IPS-NIHi11 (cell line): ENCODE measurements at places on chromosomes 4 and X.
A peak's percentile ranks its signal among the peaks of the same experiment; 100 is the strongest.

DNA sequence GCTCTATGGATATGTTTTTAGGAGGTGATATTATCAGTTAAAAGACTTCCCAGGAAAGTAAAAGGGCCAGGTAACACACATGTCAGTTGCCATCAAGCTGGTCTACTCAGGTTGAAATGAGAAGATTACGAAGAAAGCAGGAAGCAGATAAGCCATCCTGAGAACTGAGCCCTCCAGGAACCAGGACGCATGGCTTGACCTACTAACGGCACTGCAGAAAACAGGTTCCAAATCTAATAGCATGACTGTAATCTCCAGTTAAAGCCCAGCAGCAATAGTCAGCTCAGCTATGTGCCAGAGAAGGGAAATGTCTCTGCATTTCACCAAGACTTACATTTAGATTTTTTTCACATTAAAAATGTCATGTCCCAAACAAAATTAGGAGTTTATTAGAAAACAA lies 77.9 kb downstream of the APBB2 start:
- no peak for DNase-seq

DNA sequence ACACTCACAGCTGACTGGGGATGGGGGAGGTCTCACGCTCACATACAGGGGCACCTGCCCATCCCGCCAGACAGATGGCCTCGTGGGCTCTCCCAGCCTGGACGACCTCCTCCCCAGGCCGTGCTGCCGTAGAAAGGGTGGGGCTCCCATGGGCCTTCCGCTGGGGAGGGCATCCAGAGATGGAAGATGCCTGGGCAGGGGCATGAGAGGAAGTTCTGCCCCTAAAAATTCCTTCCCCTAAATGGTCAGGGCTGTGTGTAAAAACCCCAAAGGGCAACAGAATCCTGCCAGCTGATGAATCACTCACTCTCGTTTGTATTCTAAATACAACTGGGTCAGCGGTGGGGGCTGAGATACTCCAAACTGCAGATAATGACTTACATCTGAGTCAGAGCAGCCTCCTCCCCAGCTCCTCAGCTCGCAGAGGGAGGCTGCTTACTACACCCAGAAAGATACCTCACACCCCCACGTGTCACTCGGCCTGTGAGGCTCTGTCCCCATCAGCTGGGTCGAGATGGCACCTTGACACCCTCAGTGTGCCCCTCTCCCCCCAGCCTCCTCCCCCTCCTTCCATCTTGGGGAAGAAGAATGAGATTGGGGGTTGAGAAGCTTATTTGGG lies 10.1 kb downstream of the WDR1 start:
- DNase-seq, result no peak

GRCh38 chr4:138062929-138063328 lies 179.2 kb downstream of the SLC7A11 start:
- peak; percentile 51 for DNase-seq

DNA sequence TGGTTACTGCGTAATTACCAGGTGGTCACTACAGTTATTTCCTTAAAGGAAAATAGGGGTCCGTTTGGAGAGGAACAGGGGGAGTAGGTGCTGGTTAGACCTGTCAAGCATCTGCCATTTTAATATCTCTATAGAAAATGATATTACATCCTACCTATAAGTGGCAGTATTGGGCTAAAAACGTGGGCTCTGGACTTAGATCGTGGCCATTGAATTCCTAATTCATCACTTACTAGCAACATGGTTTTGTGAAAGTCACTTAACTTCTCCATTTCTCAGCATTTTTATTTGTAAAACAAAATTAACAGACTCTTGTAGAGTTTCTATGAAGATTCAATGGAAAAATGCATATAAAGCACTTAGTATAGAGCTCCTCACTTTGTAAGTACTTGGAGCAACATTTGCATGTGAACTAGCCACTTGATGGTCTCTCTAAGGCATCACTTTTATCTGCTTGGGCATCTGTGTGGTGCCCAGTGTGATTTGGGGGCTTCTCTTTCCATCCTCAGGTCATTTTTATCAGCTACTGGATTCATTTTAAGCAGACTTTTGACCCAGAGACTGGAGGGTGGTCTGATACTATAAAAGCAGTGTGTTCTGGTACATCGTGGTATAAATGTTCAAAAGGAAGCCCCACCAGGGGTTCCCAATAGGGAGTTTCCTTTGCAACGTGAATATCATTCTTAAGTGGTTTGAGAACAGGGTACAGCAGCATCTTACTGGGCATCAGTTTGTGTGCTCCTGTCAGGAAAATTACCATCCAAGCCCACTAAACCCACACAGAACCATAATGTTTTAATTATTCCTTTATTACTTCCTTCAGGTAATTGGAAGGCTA lies 42.7 kb upstream of the RASSF6 start:
- DNase-seq, result peak; percentile 31

- DNase-seq, result no peak
Measured at GRCh38 chrX:48590203-48591103, 6.8 kb upstream of the WDR13 start.

GRCh38 chr4:52202931-52203330 lies 151.8 kb downstream of the SPATA18 start:
- DNase-seq, result no peak

DNA sequence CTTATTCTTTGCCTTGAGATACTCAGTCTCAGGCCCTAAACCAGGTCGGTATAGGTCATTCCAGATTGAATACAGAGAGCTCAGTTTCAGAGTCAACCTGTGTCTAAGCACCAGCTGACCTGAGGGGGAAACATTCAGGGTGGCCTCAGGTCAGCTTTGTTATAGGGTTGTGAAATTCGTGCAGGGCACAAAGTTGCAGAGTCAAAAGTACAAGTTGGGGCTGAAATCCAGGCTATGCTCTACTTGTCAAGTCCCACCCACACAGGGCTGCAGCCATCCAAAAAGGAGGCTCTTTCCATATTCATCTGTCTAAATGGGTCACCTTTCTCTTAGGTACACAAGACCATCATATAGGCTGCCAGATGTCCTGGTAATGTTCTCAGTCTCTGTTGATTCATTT lies 89.7 kb downstream of the ITIH6 start:
- DNase-seq, result no peak

DNA sequence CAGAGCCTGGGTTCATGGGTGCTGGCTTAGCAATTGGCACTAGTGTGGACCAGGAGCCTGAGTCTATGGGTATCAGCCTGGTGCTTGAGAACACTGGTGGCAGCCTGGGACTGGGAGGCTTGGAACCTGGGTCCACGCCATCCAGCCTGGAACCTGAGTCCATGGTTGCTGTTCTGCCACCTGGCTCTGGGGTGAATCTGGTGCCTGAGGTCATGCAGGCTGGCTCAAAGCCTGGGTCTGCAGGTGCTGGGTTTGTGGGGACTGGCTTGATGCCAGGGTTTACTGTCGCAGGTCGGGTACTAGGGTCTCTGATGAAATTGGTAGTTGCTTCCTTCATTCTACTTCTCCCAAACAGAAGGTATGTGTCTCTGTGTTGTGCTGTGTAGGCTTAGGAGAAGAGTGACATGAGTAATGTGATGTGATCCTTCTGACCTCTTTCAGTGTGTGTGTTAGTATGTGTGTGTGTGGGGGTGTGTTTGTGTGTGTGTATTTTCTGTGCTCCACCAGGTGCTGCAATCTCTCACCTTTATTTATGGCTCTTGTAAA lies 517.0 kb upstream of the EPHA5 start:
- DNase-seq, result no peak

DNA sequence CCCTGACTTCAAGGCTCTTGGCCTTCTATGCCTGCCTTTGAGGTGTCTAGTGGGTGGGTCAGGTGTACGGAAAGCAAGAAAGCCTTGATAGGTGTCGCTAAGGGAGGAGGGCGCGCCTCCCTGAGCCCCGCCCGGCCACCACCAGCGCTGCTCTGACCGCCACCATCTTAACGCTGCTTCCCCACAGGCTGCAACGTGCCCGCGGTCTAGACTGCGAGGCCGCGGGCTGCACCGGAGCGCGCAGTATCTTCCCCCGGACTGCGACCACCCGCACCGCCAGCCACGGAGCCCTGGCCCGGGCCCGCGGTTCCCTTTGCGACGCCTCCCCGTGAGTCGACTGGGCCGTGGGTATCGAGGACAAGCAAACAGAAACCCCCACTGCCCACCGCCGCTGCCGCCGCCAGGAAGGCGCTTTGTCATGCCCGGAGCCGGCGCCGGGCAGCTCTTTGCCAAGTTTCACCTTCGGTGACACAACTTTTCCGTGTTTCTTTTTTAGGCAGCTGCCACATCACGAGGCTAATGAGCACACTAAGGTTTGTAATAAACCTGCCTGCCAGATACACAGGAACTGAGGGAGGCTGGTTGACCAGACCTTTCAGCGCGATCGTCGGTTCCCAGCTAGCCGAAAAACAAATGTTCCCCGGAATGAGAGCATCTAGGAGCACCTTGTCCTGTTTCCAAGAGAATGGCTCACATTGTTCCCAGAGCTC lies 335.8 kb upstream of the F9 start:
- DNase-seq, result peak; percentile 26

DNA sequence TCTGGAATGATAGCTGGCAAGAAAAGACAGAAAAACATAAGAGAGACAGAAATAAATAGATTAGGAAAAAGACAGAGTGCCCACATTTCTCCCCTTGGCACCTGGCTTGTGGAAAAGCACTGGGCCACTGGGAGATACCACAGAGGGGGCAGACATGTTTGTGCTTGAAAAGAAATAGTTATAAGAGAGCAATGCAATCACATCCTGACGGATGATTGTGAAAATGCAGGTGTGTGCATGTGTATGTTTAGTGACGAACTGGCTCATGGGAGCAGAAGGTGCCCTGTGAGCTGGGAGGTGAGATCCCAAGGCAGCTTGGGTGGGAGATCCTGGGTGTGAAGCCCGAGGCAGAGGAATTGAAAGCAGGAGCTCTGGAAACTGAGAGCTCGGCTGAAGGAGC lies 617.9 kb downstream of the BCOR start:
- DNase-seq, result no peak

- DNase-seq, result no peak
Measured at GRCh38 chrX:64805683-64806082, 170.6 kb downstream of the ZC4H2 start.

GRCh38 chrX:124488412-124489161 lies 142.2 kb downstream of the SH2D1A start:
- no peak for DNase-seq

DNA sequence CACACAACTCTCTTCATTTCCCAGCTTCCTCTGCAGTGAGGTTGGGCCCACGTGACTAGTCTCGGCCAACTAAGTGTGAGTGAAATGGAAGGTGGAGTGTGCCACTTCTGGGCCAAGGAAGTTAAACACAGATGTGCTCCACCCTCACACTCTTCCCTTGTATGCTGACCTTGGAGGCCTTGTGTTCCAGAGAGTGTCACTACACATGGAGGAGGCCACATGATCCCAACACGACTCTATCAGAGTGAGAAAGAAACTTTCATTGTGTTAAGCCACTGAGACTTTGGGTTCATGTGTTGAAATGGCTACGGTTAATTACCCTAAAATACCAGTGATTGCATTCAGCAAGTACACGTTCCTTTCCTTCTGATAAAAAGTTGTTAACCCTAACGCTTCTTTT lies 55.1 kb downstream of the TBC1D9 start:
- no peak for DNase-seq

GRCh38 chr4:124199755-124200154 lies 512.8 kb downstream of the ANKRD50 start:
- no peak for DNase-seq

DNA sequence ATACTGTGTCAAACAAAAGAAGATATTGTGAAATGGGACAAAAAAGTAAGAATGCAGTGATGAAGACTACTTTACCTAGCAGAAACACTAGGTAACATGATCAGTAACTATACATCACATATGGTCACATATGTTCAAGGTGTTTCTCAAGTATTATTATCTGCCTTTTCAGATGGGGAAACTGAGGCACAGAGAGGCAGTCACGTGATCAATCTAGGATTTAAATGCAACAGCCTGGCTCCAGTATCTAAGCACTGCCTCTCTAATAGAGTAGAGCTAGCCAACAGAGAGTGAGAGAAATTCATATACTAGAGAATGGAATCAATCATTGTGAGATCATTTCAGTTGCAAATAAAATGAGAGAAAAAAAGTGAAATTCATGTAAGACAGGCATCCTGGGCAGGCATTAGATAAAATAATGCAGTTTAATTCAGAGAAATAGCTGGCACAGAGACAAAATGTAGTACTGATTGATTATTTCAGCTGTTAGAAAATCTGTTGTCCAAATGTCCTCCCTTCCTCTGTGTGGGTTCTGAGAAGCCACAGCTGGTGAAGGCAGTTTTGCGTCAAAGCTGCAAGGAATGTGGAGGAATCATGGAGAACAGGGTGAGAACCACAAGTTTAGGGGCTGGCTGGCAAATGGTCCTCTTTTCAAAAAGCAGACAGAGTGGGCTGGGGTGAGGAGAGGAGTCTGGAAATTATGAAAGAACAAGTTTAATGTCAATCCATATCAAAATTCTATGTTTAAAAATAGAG lies 26.0 kb downstream of the SMIM43 start:
- no peak for DNase-seq

DNA sequence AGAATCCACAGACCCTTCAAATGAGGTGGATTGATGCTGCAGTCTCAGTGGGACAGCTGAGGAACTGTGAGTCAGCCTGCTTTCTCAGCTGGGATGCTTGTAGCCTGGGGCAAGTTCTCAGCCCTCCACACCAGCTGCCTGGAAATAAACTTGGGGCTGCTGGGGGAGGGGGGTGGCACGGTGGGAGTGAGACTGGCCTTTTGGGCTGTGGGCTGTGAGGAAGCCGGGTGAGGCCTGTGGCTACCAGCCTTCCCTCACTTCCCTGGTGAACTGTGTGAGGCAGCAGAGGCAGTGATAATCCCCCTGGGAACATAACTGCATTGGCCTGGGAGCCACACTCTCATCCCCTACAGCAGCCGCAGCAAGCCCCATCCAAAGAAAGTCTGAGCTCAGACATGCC lies 114.5 kb upstream of the GUCY1A1 start:
- no peak for DNase-seq

DNA sequence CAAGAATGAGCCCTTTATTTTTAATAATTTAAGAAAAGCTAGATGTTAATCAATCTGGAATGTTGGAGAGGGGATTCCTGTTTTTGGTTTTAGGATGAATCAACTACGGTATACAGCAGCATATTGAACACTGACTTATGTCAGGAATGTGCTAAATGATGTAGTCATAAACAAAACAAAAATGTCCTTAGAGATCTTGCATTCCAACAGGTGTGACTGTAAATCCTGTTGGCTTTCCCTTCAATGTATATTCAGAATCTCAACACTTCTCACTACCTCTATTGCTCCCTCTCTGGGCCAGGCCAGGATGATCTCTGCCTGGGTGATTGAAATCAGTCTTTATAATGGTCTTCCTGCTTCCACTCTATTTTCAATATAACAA lies 37.8 kb upstream of the BDH2 start:
- no peak for DNase-seq
